Occipital lobe (tissue), 3 donors: ENCODE measurements at places on chromosomes 6 and 20. TPM values are rescaled to one million over a fixed set of nuclear protein-coding genes. Genes with fewer than 3 reads are reported as not detected.

GRCh38 chr6:129903082-129903481, 42.0 kb upstream of the TMEM244 start:
- no peak for DNase-seq

- no peak for DNase-seq
These were observed 46.1 kb downstream of the PYGB start for GRCh38 chr20:25293910-25294458.

The SLC35F1 gene
- 112 TPM for total RNA-seq

DNA sequence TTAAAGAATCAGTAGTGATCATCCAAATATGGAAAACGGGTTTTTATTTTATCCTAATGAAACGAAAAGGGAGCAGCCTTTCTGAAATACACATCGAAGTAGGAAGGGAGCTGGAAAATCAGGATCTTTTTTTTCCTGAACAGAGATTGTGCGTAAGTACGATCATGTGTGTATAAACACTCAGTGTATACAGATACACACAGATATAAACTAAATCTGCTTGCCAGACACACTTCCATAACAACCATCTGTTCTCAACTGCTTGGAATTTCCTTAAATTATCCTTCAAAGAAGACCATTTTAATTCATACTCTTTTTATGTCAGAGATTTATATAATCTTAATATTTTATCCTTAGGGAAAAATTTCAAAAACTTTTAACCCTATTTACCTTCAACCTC, 110.7 kb downstream of the CHD6 start:
- DNase-seq, result no peak

- no peak for DNase-seq
These were observed 35.3 kb upstream of the CCND3 start for GRCh38 chr6:41976794-41977484.

The GATA5 gene
- total RNA-seq, result 0.16 TPM

DNA sequence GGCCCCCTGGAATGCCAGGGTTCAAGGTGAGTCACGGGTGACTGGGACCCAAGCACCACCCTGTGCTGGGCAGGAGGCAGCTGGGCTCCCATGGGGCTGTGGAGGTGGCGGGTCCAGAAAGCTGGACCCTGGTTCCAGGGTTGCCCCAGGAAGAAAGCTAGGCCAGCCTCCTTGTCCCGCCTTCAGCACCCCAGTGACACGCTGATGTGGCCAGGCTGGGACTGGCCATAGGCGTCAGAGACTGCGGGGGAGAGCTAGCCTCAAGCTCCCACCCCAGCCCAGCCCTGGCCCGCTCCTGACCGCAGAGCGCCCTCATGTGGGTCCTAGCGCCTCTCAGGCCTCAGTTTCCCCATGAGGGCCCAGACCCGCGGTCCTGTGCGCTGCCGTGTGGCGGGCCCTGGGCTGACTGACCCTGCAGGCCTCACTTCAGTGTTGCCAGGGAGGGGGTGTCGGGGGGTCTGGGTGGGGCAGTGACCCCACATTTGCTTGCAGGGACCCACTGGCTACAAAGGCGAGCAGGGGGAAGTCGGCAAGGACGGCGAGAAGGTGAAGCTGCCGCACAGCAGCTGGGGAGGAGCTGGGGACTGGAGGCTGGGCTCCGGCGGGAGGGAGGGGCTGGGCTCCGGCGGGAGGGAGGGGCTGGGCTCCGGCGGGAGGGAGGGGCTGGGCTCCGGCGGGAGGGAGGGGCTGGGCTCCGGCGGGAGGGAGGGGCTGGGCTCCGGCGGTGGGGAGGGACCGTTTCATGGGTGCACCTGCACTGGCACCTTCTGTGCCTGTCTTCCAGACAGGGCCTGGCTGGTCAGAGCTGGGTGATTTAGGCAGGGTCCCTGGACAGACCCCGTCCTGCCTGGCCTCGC, 7.9 kb downstream of the COL9A3 start:
- no peak for DNase-seq

- no peak for DNase-seq
These were observed 2.9 kb upstream of the TFB1M start for GRCh38 chr6:155317186-155317585.

The ATXN1 gene
- total RNA-seq, result 102 TPM

The CTAGE9 gene
- not detected for total RNA-seq

GRCh38 chr6:33316603-33317418, 733 bp downstream of the ZBTB22 start:
- DNase-seq, result no peak

GRCh38 chr6:86934365-86934764, 3.0 kb upstream of the HTR1E start:
- no peak for DNase-seq

- no peak for DNase-seq
These were observed 665.4 kb downstream of the EPHA7 start for GRCh38 chr6:92753956-92754355.

The KIFC1 gene
- total RNA-seq, result 3.6 TPM

DNA sequence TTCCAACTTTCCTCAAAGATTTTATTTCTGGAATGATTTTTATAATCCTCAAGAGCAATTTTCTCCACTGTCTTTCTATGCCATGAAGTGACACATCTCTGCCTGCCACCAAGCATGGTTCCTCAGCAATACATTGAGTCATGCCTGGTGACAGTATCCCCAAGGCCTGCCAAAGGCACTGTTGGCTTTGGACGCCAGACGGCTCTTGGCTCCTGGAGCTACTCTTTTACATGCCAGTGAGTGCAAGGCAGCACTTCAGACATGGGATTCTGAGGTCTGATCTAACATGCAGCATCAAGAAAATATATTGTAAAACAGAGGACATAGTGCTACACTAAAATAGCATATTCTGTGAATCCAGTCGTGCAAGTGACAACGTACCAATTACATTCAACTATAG, 20.1 kb upstream of the PLEKHG1 start:
- peak; percentile 61 for DNase-seq

DNA sequence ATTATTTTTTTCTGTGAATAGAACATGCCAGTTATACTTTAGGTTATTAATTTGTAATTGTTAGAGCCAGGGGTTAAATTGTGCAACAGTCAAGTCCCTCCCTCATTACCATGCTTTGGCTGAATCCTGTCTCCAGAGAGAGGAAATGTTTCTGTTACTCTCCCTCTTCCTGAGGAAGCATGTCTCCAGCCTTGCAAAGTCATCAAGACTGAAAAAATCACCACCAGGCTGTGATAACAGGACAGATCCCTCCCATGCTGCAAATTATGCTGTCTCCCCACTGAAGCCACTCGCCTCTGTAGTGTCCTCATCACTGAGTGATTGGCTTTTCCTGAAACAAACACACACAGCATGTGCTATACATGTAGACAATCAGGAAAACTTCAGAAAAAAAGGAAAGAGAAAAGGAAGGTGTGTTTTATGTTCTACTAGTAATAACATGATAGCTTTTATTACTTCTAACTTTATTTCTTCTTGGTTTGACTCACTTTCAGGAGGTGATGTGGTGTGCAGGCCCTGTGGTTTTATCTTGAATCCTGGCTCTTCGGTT, 290.0 kb upstream of the JAG1 start:
- no peak for DNase-seq

DNA sequence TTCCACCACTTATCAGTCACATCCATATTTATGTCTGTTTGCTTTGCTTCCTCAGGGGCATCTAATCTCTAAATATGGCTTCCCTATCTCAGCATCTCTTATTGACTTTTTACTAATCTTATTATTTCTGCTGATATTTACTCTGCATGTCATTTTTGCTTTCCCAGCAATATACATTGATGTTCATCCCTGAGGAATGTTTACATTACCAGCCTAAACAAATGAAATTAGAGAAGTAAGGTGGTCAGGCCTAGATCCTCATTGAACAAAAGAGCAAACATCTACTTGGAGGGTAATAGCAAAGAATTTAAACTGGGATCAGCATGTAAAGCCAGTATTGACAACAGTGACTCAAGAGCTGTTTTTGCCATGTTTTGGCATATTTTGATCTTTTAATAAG, 546.4 kb downstream of the MMUT start:
- no peak for DNase-seq

The RIPPLY2 gene
- total RNA-seq, result 12.9 TPM

The GMEB2 gene
- 6.9 TPM for total RNA-seq

- DNase-seq, result no peak
These were observed 23.6 kb downstream of the TBC1D7 start for GRCh38 chr6:13304580-13305260.

- no peak for DNase-seq
These were observed 855.8 kb upstream of the CITED2 start for GRCh38 chr6:140230282-140230681.

The UBE2C gene
- 6.9 TPM for total RNA-seq

The OR2J3 gene
- not detected for total RNA-seq

The PTCRA gene
- total RNA-seq, result not detected

GRCh38 chr6:41451515-41452163, 94.5 kb upstream of the FOXP4 start:
- DNase-seq, result peak; percentile 65
